ENCODE measurements at places on chromosomes 16 and 17.

- peak; percentile 1 for DNase-seq
Observed at GRCh38 chr17:34620458-34620857, 41.1 kb downstream of the TMEM132E start.

DNA sequence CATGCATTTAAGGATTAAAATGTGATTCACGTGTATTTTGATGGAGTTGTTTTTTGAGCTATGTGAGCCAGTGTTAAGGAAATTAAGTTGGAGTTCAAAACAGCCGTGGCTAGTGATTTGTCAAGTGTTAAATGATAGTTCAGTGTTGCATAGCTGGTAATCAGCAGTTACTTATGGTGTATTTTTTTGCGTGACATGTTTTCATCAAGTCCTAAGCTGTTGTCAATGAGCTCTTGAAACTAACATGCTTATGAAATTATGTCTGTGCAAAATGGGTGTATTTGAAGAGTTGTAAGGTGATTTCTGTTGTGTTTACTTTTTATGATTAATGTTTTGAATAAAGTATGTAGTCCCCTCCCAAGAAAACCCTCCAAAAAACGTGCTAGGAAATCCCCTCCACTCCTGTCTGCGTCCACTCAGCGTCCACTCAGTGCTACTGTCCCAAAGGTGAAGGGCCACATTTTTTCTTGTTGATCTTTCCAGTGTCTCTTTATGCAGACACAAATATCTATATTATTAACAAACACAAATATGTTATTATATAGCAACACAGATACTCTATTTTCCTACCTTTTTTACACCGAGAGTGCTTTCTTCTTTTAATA, 30.0 kb downstream of the USP10 start:
- DNase-seq = no peak

GRCh38 chr17:59844884-59845594, 47.7 kb downstream of the TUBD1 start:
- DNase-seq = peak; percentile 74

GRCh38 chr17:79907217-79907715, 68.0 kb upstream of the CBX4 start:
- no peak for DNase-seq

DNA sequence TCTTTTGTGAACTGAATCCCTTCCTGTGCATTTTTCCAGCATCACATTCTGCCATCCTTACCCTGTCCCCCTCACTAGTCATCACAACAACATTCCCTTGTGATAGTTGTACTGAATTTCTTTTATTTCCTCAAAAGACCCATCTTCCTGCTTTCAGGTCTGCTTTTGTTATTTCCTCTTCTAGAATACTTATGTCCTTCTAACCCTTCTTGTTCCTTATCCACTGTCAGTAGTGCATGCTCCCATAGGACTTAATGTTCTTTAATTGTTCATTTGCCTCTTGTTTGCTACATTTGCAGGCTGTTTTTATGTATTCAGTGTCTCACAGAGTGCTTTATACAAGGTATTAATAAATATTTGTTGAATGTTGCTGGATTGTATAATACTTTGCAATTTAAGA, 73.0 kb downstream of the BCAS3 start:
- no peak for DNase-seq

- peak; percentile 14 for DNase-seq
Observed at GRCh38 chr17:1108478-1108764, 71.4 kb downstream of the ABR start.

DNA sequence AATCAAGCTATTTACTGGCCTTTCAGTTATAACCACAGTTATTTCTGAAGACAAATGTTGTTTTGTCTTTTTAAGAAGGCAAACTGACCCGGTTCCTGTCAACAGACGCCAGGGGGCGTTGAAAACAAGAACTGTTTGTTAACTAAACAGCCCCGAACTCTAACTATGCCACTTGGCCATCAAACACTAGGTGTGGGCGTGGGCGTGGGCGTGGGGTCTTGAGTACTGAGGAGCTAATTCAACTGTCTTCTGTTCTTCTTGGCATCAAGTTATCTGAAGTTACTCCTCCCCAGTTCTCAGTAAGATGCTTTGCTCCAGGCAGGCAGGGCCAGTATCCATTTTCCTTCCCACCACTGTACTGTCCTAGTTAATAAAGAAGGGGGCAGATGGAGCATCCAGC, 63.3 kb upstream of the MTMR4 start:
- peak; percentile 52 for DNase-seq
